ENCODE measurements at places on chromosomes 3 and 15.

DNA sequence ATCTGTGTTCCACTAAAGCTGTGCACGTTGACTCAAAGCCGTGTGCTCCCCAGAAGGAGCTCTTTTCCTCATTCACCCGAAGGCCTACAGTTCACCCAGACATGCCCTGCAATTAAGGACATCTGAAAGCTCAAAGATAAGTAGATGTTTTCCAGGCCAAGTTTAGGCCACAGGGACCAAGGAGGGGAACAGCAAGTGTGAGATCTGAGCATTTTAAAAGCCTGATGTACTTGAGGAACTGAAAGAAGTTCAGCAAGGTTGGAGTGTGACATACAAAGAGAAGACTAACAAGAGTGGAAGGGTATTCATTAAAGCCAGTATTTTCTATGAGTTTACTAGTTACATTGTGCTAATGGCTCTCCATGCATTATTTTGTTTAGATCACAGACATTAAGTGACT is 68.0 kb downstream of the CASR start:
- DNase-seq, result no peak

DNA sequence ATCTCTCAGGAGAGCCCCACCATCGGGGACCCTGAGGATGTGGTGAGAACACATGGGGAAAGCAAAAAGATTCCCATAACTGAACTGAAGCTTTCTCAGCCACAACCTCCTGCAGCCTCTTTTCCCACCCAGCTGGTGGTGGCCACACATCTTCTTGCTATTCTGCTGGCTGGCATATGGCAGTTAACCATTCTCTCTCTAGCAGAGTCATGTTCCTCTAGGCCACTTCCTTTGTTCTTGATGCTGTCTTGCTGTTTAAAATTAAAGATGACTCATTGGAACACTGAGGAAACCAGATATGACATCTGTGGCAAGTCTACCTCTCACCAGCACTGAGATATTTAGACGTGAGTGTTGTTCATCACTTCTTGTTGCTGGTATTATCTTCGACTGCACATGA is 180.3 kb upstream of the ROBO2 start:
- DNase-seq, result no peak

- DNase-seq, result no peak
Measured at GRCh38 chr15:25691544-25692430, 171.3 kb downstream of the ATP10A start.

DNA sequence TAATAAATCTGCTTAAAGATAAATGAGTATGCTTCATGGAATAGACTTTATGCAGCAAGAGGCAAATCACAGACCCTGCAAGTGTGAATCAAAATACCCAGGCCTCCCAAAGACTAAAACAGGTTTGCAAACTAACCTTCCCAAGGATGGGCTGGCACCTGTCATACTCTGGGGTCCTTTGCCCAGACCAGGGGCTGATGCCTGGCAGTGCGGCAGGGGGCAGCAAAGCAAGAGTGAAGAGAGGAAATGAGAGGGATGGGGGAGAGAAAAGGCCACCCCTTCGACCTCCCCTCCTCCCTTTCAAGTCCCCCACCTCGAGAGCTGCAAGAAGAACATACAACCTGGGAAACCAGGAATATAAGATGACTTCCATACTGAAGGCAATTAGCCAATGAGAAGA is 31.8 kb downstream of the XXYLT1 start:
- DNase-seq, result no peak

GRCh38 chr3:152254041-152254440 is 14.7 kb upstream of the MBNL1 start:
- no peak for DNase-seq

DNA sequence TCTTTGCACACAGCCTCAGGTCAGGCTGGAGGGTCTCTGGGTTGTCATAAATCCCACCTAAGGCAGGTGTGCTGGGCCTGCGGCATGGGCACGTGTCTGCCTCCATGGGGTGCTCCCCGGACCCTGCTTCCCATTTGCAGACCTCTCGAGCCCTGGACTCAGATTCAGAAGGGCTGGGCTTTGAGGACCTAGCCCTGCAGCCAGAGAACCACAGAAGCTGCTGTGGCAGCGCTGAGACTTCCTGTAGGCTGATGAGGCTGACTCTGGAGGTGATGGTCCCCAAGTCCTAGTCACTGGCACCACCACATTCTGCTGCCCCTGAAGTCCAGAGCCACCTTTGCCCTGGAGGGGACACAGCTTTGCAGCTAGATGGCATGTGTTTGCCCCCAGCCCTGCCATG is 156.4 kb downstream of the LRRC28 start:
- DNase-seq, result no peak

GRCh38 chr15:45529613-45530012 is 7.1 kb upstream of the SLC30A4 start:
- no peak for DNase-seq

- DNase-seq, result no peak
Measured at GRCh38 chr3:158548691-158549090, 22.3 kb upstream of the MLF1 start.

- no peak for DNase-seq
Measured at GRCh38 chr3:45776611-45777010, 19.7 kb downstream of the SLC6A20 start.

- DNase-seq, result no peak
Measured at GRCh38 chr15:38148471-38148870, 104.2 kb upstream of the SPRED1 start.

DNA sequence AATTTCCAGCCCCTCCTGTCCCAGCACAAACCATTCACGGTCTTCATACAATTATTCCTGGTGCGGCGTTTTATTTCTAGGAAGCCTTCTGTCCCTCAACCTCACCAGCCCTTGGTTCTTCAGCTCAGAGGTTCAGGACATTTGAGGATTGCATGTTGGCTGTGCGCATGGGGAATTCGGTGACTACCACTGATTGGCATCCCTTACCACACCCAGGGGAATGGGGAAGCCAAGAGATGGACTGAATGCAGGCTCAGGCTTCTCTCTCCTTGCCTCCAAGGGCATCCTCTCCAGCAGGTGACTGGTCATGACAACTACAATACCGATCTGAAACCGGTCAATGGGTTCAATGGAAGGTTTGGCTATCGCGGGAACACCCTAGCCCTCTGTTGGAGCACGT is 153.8 kb downstream of the MTHFS start:
- no peak for DNase-seq
